Neural progenitor cell (in vitro differentiated cells): ENCODE measurements at places on chromosomes 5 and 9.

- no peak for DNase-seq
Measured at GRCh38 chr5:135655468-135655815, 76.7 kb upstream of the CXCL14 start.

DNA sequence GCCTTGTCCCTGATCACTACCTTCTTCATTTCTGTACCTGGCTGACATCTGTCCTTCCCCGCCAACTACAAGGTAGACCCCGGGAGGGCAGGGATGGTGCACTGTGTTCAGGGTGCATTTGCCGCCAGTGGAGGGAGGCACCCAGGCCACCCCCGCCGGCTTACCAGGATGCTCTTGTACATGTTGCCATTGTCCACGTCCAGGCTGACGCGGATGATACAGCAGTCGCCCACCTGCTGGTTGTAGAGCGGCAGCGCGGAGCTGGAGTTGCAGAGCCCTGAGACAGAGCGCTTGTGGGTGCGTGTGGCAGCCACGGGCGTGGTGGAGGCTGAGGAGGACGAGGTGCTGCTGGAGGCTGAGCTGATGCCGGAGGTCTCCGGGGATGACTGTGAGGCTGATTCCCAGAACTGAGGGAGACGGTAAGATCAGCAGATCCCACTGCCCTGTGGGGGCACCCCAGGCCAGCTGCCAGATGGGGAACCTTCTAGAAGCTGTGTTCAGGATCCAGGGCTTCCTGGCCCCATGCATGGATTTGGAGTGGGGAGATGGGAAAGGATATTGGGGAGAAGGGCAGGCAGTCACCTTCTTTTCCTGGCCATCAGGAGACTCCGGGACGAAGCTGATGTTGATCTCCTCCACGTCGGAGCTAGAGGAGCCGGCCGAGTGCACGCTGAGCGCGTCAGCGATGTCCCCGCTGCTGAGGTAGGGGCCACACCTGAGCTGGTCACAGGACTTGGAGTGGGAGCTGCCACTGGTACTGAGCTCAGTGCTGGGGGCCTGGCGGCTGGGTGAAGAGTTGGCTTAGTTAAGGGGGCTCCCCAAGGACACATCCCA is 19.5 kb downstream of the RALGDS start:
- DNase-seq = no peak

- DNase-seq = no peak
Measured at GRCh38 chr9:92740009-92740408, 24.6 kb downstream of the BICD2 start.

DNA sequence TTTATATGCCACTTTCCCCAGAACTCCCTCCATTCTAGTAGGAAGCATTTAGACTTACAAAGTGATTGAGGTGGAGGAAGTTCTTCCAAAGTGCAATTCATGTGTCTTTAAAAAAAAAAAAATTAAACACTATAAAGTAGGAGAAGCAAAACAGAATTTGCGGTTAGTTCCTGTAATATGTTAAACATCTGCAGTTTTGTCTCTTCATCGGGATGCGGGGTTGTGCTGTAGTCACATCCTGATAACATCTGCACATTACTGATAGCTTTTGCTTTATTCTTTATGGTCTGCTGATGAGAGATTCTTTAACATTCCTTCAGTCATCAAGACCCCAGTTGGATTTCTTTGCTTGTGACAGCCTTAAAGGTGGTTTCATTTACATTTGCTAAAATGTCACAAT is 694.3 kb downstream of the NR2F1-AS1 start:
- DNase-seq = no peak

- DNase-seq = no peak
Measured at GRCh38 chr5:136781464-136781863, 416.1 kb upstream of the TRPC7 start.

DNA sequence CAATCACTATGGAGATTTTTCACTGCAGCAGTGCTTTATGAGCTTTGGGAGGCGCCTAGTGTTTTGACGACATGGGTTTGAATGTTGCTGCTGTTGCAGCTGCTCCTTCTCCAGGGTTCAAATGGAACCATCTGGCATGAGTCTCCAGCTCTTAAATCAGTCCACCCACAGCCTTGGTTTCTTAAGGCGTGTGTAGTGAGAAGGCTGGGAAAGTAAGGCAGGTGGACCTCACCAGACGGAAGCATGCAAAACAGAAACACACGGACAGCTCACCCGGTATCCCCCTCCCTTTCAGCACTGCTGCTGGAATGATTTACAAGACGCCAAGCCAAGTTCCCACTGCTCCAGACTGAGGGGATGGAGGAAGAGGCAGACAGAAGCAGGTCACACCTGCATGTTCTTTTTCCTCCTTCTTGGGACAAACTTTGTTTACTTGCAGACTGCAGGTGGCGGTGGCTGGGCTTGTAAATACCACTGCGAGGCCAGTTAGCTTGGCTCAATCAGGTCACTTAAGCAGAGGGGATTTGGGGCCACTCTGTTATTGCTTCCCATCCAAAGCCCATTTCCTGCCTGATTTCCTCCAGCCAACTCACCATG is 47.4 kb downstream of the ADAM19 start:
- DNase-seq = peak; percentile 64

DNA sequence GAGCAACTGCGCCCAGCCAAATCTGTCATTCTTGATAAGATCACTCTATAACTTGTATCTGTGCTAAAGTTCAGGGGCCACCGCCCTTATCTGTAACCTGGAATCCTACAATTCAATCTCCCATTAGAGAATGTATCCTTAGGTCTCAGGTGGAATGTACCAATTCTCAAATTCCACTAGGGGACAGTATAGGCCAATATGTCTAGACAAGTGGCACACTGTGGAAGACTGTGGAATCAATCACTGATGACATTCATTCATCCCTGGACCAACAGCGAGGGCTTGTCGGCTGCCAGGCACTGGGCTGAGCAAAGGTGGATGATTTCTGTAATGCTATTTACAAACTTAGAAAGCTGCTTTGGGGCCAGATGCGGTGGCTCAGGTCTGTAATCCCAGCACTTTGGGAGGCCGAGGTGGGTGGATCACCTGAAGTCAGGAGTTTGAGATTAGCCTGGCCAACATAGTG is 28.7 kb upstream of the MEGF9 start:
- DNase-seq = peak; percentile 60

DNA sequence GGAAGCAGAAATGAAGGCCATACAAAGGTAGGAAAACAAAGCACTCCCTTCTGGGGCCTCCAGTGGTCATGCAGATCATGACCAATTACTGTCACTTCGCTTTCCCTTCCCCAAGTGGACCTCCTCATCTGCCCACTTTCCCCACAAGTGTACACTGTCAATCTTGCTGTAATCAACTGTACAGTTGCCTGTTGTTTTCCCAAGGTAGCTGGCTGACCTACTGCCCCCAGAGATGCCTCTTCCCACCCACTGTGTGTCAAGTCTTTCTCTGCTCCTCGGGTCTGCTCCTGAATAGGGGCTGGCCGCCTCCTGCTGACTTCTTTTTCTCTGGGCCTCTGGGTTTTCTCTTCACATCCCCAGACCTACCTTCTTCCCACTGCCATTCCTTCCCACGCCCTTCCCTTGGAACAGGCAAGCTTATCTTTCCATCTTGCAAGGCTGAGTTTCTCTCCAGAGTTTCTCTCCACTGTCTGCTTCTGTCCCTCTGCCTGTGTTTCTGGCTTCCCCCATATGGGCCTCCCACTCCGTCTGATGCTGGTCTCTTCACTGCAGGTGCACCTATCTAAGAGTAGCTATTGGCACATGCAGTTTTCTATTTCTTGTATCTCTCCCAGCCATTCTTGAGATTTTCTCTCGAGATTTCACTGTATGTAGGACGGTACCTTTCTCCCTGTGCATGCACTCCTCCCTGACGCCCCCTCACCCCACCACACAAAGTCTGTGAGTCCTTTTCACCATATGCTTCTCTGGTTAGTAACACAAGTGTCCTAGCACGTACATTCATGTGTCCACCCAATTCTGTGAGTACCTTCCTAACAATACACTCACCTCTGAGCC is 2.4 kb downstream of the ELL2 start:
- peak; percentile 7 for DNase-seq

DNA sequence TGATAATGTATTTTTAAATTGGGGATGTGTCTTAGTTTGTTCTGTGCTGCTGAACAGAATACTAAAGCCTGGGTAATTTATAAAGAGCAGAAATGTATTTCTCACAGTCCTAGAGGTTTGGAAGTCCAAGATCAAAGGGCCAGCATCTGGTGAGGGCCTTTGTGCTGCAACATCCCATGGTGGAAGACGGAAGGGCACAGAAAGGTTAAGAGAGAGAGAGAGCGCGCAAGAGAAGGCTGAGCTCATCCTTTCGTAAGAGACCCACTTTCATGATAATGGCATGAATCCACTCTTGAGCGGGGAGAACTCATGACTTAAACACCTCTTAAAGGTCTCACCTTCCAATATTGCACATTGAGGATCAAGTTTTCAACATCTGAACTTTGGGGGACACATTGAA is 79.1 kb upstream of the GOLM1 start:
- DNase-seq = no peak

- DNase-seq = no peak
Measured at GRCh38 chr9:10144355-10144754, 468.4 kb downstream of the PTPRD start.

GRCh38 chr5:1568201-1568979 is 44.6 kb upstream of the LPCAT1 start:
- no peak for DNase-seq

DNA sequence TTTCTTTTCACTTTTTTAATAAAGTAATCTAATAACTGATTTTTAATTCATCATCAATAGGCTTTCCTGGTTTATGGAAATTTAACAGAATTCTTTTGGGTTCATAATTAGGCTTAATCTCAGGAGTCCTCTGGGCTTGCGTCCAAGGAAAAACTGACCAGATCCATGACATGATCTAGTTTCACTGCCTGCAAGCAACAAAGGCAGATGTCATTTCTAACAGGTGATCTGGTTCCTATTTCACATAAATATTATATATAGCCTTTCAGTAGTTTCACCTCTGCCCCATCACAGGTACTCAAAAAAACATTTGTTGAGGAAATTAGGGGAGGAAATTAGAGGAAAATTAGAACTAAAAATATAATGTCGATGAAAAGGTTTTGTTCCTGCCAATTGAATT is 126.4 kb downstream of the FBXL17 start:
- DNase-seq = no peak

- no peak for DNase-seq
Measured at GRCh38 chr5:100898504-100899346, 4.4 kb downstream of the ST8SIA4 start.

GRCh38 chr9:127611603-127611898 is 526 bp upstream of the STXBP1 start:
- no peak for DNase-seq

GRCh38 chr5:83927140-83927733 is 206.6 kb upstream of the HAPLN1 start:
- DNase-seq = peak; percentile 82

GRCh38 chr5:43065948-43066798 is 26.1 kb upstream of the ANXA2R start:
- peak; percentile 91 for DNase-seq

- DNase-seq = peak; percentile 44
Measured at GRCh38 chr5:155699385-155699784, 627.6 kb upstream of the SGCD start.

- no peak for DNase-seq
Measured at GRCh38 chr5:139415221-139415861, 11.5 kb upstream of the SPATA24 start.

GRCh38 chr9:88215196-88216125 is 77.2 kb upstream of the SPATA31C2 start:
- DNase-seq = no peak

GRCh38 chr9:87891754-87892153 is 9.1 kb downstream of the SPATA31E1 start:
- no peak for DNase-seq

GRCh38 chr9:98778711-98779530 is 17.4 kb downstream of the ANKS6 start:
- DNase-seq = no peak

- no peak for DNase-seq
Measured at GRCh38 chr9:126371007-126371870, 44.6 kb downstream of the MVB12B start.

GRCh38 chr9:112029921-112030444 is 133.4 kb downstream of the UGCG start:
- peak; percentile 19 for DNase-seq

DNA sequence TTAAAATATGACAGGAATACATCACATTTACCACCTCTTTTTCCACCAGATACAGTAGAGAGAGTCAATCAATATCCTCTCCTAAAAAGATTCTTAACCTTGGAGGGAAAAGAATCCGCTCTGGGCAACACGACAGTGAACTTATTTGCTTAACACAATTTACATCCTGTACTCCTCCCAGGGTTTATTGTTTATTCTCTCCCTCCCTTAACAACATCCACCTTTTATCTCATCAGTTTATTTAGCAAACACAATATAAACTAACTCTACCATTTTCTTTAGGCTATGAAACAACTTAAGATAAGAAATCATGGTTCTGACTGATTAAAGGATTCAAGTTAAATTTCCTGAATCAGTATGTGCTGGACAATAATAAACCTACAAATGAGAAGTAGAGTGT is 50.9 kb downstream of the CERT1 start:
- no peak for DNase-seq

GRCh38 chr5:151923866-151924476 is 680 bp downstream of the GLRA1 start:
- peak; percentile 68 for DNase-seq

- DNase-seq = no peak
Measured at GRCh38 chr5:124812771-124813358, 66.4 kb upstream of the ZNF608 start.

DNA sequence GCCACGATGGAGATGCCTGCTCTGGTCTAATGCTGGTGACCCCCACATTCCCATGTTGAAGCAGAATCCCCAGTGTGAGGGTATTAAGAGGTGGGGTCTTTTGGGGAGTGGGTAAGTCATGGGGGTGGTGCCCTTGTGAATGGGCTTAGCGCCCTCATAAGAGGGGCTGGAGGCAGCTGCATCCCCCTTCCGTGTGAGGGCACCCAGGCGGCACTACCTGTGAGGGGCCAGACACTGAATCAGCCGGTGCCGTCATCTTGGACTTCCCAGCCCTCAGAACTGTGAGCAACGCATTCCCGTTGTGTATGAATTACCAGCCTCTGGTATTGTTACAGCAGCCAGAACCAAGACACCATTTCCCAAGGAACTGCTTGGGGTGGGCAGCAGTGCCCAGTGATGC is 27.0 kb upstream of the RNF130 start:
- no peak for DNase-seq

DNA sequence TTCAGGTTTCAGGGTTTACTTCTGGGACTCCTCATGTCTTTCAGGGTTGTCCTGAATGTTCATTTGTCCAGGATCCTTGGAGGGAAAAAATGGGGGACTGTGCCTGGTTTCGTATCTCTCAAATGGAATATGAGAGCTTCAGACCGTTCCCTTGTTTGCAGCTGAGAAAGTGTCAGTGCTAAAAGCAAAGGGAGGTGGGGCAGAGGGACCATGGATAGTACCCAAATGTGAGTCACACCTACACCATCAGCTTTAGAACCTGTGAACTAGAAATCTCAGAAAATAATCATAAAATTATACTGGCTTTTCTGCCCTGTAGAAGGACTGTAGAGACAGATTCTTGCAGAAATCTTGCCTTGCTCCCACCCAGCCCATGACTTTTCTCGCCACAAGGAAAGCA is 84.3 kb upstream of the TAF11L2 start:
- DNase-seq = no peak

- DNase-seq = no peak
Measured at GRCh38 chr5:75395277-75395676, 58.3 kb downstream of the HMGCR start.
